Cardiac muscle cell (in vitro differentiated cells and primary cell): ENCODE measurements at places on chromosomes 4 and X. TPM values are rescaled to one million over a fixed set of nuclear protein-coding genes. Genes with fewer than 3 reads are reported as not detected.

DNA sequence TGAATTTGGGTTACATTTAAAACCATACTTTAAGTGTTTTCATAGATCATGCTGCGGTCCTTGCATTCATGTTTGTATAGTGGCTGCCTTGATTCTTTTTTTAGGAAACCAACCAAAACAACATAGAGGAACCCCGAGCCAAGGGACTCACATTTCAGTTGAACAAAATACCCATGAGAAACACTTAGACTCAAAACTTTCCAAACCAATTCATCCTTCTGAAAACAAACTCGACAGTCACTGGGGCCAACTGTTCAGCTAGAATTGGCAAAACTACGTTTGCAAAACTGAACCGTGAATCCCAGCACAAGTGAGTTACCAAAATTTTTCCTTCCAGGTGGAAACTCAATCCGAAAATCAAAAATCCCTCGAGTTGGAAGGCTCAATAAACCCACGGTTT is 1.4 kb downstream of the ADGRA3 start:
- H3K4me3 ChIP-seq, result peak overlapping the region; percentile 61
- no peaks in the 10 kb centered on the region for H3K36me3 ChIP-seq
- no peaks in the 10 kb centered on the region for H3K27me3 ChIP-seq
- no peak for DNase-seq

- no peaks in the 10 kb centered on the region for H3K4me1 ChIP-seq
- H3K4me3 ChIP-seq, result no peak overlapping the region
Measured at GRCh38 chrX:153414856-153415510, 3.7 kb downstream of the ZFP92 start.

- H3K27ac ChIP-seq, result no peak overlapping the region
- H3K36me3 ChIP-seq, result no peaks in the 10 kb centered on the region
- no peak overlapping the region for H3K4me3 ChIP-seq
- DNase-seq, result no peak
Measured at GRCh38 chrX:115367951-115368350, 78.4 kb downstream of the LUZP4 start.

GRCh38 chr4:157043131-157043530 is 32.8 kb upstream of the GLRB start:
- peak; percentile 43 for DNase-seq
- no peaks in the 10 kb centered on the region for H3K36me3 ChIP-seq
- no peak overlapping the region for H3K4me3 ChIP-seq
- no peak overlapping the region for H3K27ac ChIP-seq
- peaks cover 7% of the 10 kb centered on the region for H3K27me3 ChIP-seq
- peaks cover 7% of the 10 kb centered on the region for H3K4me1 ChIP-seq

ART3 gene
- polyA plus RNA-seq, result 2.4 and 7.6 TPM in 2 replicates

SLIT2 gene
- polyA plus RNA-seq, result 49.9 and 62.5 TPM in 2 replicates
